Stomach (tissue), 19 donors: ENCODE measurements at places on chromosomes 6 and 20. TPM values are rescaled to one million over a fixed set of nuclear protein-coding genes. Genes with fewer than 3 reads are reported as not detected.

Gene PRR18
- total RNA-seq: 0.18 TPM

Gene EPHA7
- total RNA-seq: 118 TPM

DNA sequence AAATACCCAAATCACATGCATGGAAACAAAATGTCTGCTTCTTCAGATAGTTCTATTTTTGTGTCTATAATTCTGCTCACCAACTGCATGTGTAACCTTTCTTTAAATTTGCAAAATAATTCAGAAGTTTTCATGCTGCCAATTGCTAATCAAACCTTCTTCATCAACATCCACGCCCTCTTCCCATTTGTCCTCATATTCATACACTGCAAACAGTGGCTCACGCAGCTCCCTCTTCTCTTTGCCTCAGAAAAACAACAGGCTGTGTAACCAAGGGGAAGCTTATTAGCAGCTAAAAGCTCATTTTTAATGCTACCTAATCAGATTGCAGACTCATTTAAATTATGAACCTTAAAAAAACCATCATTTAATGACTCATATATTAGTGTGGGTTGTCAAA, 555.0 kb upstream of the EPHA7 start:
- no peak overlapping the region for H3K27ac ChIP-seq
- no peak overlapping the region for H3K4me3 ChIP-seq
- H3K27me3 ChIP-seq: no peaks in the 10 kb centered on the region
- DNase-seq: peak; percentile 12

DNA sequence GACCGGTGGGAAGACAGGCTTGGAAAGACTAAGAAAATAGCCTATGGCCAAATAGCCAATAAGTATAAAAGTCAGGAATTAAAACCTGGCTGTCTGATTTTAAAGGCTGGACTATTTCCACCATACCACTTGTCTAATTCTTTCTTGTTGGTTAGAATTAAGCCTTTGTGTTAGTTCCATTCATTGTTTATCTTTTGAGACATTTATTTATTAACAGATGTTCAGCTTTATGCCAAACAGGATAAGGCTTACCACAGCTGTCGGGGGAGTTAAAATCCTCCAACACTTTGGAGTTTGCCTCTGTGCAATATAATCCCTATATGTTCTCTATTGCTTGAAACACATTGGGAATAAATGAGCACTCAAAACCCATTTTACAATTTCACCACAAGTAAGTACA, 208.3 kb downstream of the TMEM200A start:
- H3K27me3 ChIP-seq: no peaks in the 10 kb centered on the region
- no peak overlapping the region for H3K4me3 ChIP-seq
- DNase-seq: no peak
- H3K4me1 ChIP-seq: no peaks in the 10 kb centered on the region

- H3K4me1 ChIP-seq: no peaks in the 10 kb centered on the region
- H3K27me3 ChIP-seq: no peaks in the 10 kb centered on the region
- H3K27ac ChIP-seq: no peak overlapping the region
- H3K4me3 ChIP-seq: no peak overlapping the region
- no peak for DNase-seq
Measured at GRCh38 chr20:25285856-25286798, 38.2 kb downstream of the PYGB start.

Gene RBL1
- 3.0 TPM for total RNA-seq
